ENCODE measurements at places on chromosomes 13 and 19. TPM values are rescaled to one million over a fixed set of nuclear protein-coding genes. Genes with fewer than 3 reads are reported as not detected.
A peak's percentile ranks its signal among the peaks of the same experiment; 100 is the strongest.

GRCh38 chr13:49376121-49376520 lies 67.7 kb downstream of the CAB39L start:
- H3K27me3 ChIP-seq, result peaks cover 12% of the 10 kb centered on the region
- H3K4me3 ChIP-seq, result no peak overlapping the region
- no peaks in the 10 kb centered on the region for H3K36me3 ChIP-seq

- peak; percentile 31 for DNase-seq
- H3K4me3 ChIP-seq, result no peak overlapping the region
- no peak overlapping the region for H3K27ac ChIP-seq
- no peaks in the 10 kb centered on the region for H3K36me3 ChIP-seq
These were observed 29.3 kb upstream of the ATP1A3 start for GRCh38 chr19:42023121-42023942.

- no peaks in the 10 kb centered on the region for H3K36me3 ChIP-seq
- no peaks in the 10 kb centered on the region for H3K27me3 ChIP-seq
- H3K4me3 ChIP-seq, result no peak overlapping the region
These were observed 389.3 kb upstream of the PCDH9 start for GRCh38 chr13:67619351-67619994.

- H3K27me3 ChIP-seq, result peaks cover 33% of the 10 kb centered on the region
- no peak overlapping the region for H3K27ac ChIP-seq
- no peak for DNase-seq
- H3K4me1 ChIP-seq, result peaks cover 14% of the 10 kb centered on the region
- H3K36me3 ChIP-seq, result no peaks in the 10 kb centered on the region
These were observed 124.9 kb downstream of the KCNRG start for GRCh38 chr13:50140153-50140552.

DNA sequence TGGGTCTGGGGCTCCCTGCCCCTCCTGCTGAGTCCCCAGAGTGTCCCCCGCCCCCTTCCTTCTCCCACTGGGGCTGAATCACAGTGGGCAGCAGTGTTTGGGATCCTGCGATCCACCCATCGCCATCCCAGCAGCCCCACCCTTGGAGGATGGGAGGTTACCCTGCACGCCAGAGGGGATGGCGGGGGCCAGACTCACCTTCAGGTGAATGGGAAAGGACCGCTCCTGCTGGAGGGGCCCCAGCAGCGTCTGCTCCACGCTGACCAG lies 569 bp downstream of the DLEU7 start:
- DNase-seq, result no peak
- no peaks in the 10 kb centered on the region for H3K36me3 ChIP-seq
- H3K27ac ChIP-seq, result no peak overlapping the region
- peaks cover 8% of the 10 kb centered on the region for H3K4me1 ChIP-seq
- peaks cover 11% of the 10 kb centered on the region for H3K27me3 ChIP-seq

DNA sequence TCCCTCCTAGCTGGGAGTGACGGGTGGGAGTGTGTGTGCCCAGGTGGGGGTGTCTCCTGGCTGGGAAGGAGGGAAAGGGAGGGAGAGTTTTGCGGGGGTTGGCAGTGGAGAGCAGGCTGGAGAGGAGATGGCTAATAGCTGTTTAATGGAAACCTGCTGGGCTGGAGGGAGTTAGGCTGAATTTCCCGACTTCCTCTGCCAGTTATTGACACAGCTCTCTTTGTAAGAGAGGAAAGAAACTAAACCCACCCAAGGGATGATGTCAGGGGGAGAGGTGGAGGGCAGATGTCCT lies 10.2 kb upstream of the ILF3 start:
- no peak overlapping the region for H3K4me3 ChIP-seq
- H3K27me3 ChIP-seq, result no peaks in the 10 kb centered on the region
- DNase-seq, result no peak
- H3K4me1 ChIP-seq, result peaks cover 29% of the 10 kb centered on the region
- peaks cover 9% of the 10 kb centered on the region for H3K36me3 ChIP-seq

DNA sequence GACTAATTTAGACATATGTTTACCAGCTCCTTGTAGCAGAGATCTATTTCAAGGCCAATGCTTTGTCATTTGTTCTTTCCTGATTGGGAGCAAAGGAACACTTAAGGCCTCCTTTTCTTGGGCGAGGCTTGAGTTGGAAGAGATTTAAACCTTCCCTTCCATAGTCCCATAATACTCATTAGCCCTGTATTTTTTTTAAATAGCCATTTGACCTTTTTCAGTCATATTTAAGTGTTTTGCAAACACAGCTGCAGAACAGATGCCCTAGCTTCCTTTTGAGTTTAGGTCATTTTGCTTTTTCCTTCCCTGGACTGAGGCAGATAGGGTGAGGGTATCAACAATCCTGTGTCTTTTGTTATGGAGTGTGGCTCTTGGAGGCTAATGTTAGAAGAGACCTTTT lies 198.3 kb downstream of the NBEA start:
- H3K4me1 ChIP-seq, result peaks cover 10% of the 10 kb centered on the region
- no peak overlapping the region for H3K27ac ChIP-seq
- H3K4me3 ChIP-seq, result no peak overlapping the region
- peaks cover 2% of the 10 kb centered on the region for H3K36me3 ChIP-seq
- no peaks in the 10 kb centered on the region for H3K27me3 ChIP-seq
- no peak for DNase-seq

The ZNF701 gene
- 25.7 TPM for total RNA-seq

The WDR83 gene
- 18.4 TPM for total RNA-seq

The SPRY2 gene
- total RNA-seq, result 0.22 TPM

The JUND gene
- total RNA-seq, result 235 TPM
